ENCODE measurements at places on chromosomes 1 and 21. TPM values are rescaled to one million over a fixed set of nuclear protein-coding genes. Genes with fewer than 3 reads are reported as not detected.
A peak's percentile ranks its signal among the peaks of the same experiment; 100 is the strongest.

Gene WDR64
- not detected for total RNA-seq

Gene DHX9
- total RNA-seq: 134 TPM

Gene FAM167B
- total RNA-seq: not detected

Gene TSPEAR
- not detected for total RNA-seq

Gene AVPR1B
- not detected for total RNA-seq

DNA sequence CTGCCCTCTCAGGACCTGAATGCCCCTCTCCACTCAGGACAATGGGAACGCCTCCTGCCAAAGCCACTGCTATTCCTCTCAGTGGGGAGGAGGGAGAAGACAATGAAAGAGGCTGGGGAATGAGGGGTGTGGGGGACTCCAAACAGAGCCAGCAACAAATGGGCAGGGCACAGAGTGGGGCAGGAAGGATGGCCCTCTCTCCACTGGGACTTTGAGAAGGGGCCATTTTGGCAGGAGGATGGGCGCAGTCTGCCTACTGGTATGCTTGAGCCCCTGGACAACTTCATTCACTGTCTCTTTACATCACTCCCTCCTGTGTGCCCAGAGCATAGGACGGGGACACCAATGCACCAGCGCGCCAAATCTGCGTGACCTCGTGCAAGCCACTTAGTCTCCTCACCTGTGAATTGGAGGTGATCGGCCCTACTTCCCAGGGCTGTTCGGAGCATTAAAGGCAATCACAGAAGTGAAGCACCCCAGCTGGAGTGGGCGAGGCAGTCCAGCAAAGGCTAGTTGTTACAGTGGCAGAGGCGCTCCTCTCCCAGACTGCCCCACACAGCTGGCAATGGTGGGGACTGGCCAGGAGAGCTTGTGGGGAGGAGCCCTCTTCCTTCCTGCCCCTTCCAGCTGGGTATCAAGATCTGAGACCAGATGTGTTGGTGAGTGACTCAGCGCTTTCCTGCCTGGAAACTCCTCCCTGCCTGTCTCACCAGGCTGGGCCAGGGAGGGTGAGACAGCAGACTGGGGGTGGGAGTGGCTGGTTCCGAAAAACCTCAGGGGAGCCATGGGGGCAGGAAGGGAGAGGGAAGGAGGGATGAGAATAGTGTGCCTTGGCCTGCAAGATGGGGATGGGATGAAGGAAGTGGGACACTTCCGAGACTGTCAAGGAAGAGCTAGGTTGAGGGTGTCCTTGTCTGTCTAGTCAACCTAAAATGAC is 22.4 kb upstream of the SYNC start:
- no peak overlapping the region for H3K27ac ChIP-seq
- no peaks in the 10 kb centered on the region for H3K36me3 ChIP-seq
- no peak overlapping the region for H3K4me3 ChIP-seq
- H3K4me1 ChIP-seq: peaks cover 14% of the 10 kb centered on the region
- no peaks in the 10 kb centered on the region for H3K27me3 ChIP-seq

DNA sequence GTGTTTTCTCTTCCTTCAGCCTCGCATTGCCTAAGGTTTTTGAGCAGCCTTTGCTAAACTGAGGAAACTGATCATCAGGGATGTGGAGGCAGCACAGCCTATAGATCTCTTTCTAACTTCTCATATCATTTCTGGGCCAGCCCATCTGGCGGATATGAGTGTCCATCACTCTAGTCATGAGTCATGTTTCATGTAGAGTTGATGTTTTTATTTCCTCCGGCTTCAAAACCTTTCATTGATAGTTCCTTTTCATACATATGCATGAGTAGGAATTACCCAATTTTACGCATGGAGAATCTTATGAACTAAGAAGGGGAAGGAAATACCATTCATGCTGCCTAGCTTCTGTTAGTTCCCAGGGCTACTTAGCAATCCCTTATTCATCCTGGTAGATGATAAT is 66.3 kb downstream of the SPATA46 start:
- H3K4me3 ChIP-seq: no peak overlapping the region
- H3K36me3 ChIP-seq: no peaks in the 10 kb centered on the region
- no peak for DNase-seq
- H3K4me1 ChIP-seq: no peaks in the 10 kb centered on the region
- H3K27me3 ChIP-seq: no peaks in the 10 kb centered on the region
- H3K27ac ChIP-seq: no peak overlapping the region

GRCh38 chr1:29514361-29515169 is 278.2 kb downstream of the PTPRU start:
- DNase-seq: peak; percentile 42
- no peak overlapping the region for H3K27ac ChIP-seq
- H3K4me1 ChIP-seq: no peaks in the 10 kb centered on the region
- H3K36me3 ChIP-seq: no peaks in the 10 kb centered on the region
- no peak overlapping the region for H3K4me3 ChIP-seq
- H3K27me3 ChIP-seq: no peaks in the 10 kb centered on the region

DNA sequence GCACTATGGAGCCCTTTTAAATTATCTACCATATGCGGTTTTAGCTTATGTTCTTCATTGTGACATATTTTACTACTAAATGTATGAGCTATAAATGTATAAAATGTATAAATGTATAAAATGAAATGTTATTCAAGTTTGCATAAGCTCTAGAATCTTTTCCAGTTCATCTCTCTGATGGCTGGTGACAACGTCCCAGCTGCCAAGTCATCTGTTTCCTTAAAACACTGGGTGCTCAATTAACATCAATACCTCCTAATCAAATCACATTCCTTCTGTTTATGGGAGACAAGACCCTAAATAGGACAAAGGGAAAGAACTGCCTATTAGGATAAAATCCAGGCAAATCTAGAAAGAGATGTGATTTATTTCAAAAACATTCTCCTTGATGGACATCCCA is 22.9 kb downstream of the DSTYK start:
- peaks cover 88% of the 10 kb centered on the region for H3K4me1 ChIP-seq
- no peak overlapping the region for H3K4me3 ChIP-seq
- no peaks in the 10 kb centered on the region for H3K27me3 ChIP-seq
- peaks cover 35% of the 10 kb centered on the region for H3K36me3 ChIP-seq

GRCh38 chr1:156893048-156893953 is at the start of gene PEAR1:
PEAR1 (plus strand) TSS chr1:156893718; CDS start chr1:156903927, 10,209 bp downstream.
- H3K27me3 ChIP-seq: peaks cover 78% of the 10 kb centered on the region
- H3K27ac ChIP-seq: peak within 1 kb of the TSS; percentile 82
- DNase-seq: no peak
- no peaks in the 10 kb centered on the region for H3K36me3 ChIP-seq

DNA sequence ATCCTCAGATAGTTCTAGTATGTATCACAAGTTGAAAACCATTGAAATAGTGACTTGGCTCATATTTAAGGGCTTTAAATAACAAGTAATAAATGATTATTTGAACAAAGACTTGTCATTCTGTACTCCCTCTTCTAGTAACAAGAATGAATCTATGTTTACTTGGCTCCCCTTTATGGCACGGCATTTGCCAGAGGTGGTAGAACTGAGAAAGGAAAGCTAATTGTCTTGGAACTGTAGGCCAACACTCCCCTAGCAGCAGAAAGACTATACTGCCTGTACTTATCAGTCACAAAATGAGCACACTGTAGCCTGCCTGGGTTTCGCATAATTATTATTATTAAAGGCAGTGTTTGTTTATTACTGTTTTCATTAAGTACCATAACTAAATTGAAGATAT is 29.6 kb upstream of the SMYD2 start:
- H3K36me3 ChIP-seq: no peaks in the 10 kb centered on the region
- no peak for DNase-seq
- H3K27ac ChIP-seq: no peak overlapping the region

Data from spleen (tissue), 13 donors.